Ovary (tissue), 10 donors: ENCODE measurements at places on chromosomes 1 and 21. TPM values are rescaled to one million over a fixed set of nuclear protein-coding genes. Genes with fewer than 3 reads are reported as not detected.

DNA sequence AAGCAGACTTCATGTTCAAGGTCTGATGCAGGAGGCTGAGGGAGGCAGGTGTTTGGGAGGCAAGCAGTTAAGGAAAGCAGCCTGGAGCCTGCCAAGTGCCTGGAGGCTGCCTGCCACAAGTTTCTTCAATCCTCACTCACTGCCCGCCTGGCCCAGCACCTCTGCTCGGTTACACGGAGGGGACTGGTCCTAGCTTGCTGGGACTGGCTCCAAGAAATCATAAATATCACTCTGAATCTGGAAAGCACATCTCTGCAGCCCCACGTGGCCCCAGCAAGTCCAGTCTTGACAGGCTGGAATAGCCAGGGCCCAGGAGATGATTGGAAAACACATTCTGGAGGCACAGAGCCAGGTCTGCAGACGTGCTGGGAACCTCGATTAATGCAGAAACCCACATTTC is 83.9 kb downstream of the BCAR3 start:
- no peaks in the 10 kb centered on the region for H3K27me3 ChIP-seq
- H3K4me1 ChIP-seq = peaks cover 8% of the 10 kb centered on the region
- no peak for DNase-seq
- H3K27ac ChIP-seq = no peak overlapping the region
- H3K4me3 ChIP-seq = no peak overlapping the region

DNA sequence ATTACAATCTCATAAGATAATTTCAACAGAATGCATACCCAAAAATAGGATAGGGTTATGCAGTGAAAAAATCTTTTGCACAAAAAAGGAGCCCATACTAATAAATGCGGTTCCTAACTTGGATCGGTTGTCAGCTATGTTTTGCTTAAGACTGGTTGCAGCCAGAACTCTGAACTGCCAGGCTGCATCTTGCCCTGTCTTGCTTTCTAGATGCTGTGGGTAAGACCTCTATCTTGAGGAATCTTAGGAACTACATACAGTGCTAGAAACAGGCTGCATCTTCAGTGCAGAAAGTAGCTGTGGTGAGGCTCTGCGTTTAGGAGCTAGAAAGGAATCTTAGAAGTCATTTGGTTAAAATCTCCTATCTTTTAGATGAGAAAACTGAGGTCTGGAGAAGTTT is 45.6 kb upstream of the PLA2G4A start:
- no peak for DNase-seq
- H3K4me3 ChIP-seq = no peak overlapping the region
- no peaks in the 10 kb centered on the region for H3K27me3 ChIP-seq
- no peaks in the 10 kb centered on the region for H3K4me1 ChIP-seq
- no peaks in the 10 kb centered on the region for H3K36me3 ChIP-seq

GRCh38 chr1:176903474-176903873 is 261.0 kb downstream of the ASTN1 start:
- DNase-seq = no peak
- no peaks in the 10 kb centered on the region for H3K36me3 ChIP-seq
- H3K4me1 ChIP-seq = peaks cover 6% of the 10 kb centered on the region

DNA sequence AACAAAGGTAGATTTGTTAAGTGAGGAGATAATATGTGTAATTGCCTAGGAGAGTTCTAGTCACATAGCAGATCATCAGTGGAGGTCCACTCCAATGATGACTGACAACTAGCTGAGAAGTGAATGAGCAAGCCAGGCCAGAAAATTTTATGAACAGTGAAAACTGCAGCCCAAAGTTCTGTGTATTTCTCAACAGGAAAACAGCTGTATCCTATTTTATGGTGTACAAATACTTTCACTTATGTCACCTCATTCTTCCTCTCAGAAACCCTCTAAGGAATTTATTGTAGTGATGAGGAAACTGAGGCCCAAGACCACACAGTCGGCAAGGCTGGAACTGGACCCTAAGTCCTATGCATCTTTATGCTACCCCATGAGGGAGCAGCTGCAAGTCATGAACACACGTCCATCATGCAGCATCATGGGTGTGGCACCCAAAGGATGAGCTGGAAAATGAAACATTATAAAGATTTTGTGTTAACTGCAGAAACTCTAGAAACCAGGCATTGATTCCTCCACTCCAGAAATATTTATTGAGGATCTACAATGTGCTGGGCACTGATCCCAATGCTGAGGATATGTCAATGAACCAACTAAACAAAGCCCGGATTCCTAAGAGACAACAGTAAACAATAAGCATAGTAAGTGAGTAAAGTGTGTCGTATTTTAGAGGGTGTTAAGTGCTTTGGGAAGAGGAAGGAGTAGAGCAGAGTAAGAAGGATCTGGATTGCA is 99.5 kb upstream of the DUSP10 start:
- H3K36me3 ChIP-seq = no peaks in the 10 kb centered on the region
- H3K4me1 ChIP-seq = no peaks in the 10 kb centered on the region
- no peak overlapping the region for H3K4me3 ChIP-seq
- DNase-seq = no peak
- H3K27ac ChIP-seq = no peak overlapping the region
- H3K27me3 ChIP-seq = no peaks in the 10 kb centered on the region

FCGR2B gene
- total RNA-seq = 4.2 TPM

HRNR gene
- total RNA-seq = not detected
